Uterus (tissue), 4 donors: ENCODE measurements at places on chromosomes 3 and 15.

DNA sequence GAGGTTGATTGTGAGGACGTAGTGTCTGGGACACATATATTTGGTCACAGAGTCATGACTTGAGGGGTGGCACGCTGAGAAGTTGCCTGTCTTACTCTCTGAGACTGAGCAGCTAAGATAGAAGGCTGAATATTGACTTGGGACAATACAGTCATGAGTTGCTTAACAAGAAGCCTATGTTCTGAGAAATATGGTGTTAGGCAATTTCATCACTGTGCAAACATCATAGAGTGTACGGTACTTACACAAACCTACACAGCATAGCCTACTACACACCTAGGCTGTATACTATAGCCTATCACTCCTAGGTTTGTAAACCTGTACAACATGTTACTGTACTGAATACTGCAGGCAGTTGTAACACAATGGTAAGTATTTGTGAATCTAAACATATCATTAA, 30.3 kb upstream of the SPESP1 start:
- DNase-seq, result no peak

GRCh38 chr15:47404877-47405276, 312.4 kb upstream of the SEMA6D start:
- no peak for DNase-seq

- DNase-seq, result no peak
These were observed at the start of gene EPB42 for GRCh38 chr15:43220991-43221403. TSS of gene EPB42 (minus strand) at chr15:43221018. CDS start at chr15:43220825, 193 bp downstream.

DNA sequence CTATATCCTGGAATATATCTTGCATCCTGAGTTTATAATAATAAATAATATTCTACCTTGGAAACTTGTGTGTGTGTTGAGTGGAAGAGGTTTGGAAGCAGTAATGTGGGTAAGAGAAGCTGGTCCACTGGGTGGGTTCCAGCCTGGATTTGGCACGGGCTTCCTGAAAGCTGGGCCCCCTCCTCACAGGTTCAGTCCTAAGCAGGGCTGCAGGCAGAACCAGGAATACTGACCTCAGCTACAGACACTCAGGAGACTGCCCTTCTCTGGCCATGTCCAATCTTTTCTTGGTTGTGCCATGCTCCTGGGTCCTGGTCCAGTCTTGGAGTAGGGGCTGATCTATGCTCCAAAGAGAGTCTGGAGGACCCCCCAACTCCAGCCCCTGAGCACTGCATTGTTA, 4.5 kb downstream of the MYD88 start:
- DNase-seq, result no peak

GRCh38 chr3:78003090-78003489, 963.2 kb downstream of the ROBO2 start:
- DNase-seq, result no peak

DNA sequence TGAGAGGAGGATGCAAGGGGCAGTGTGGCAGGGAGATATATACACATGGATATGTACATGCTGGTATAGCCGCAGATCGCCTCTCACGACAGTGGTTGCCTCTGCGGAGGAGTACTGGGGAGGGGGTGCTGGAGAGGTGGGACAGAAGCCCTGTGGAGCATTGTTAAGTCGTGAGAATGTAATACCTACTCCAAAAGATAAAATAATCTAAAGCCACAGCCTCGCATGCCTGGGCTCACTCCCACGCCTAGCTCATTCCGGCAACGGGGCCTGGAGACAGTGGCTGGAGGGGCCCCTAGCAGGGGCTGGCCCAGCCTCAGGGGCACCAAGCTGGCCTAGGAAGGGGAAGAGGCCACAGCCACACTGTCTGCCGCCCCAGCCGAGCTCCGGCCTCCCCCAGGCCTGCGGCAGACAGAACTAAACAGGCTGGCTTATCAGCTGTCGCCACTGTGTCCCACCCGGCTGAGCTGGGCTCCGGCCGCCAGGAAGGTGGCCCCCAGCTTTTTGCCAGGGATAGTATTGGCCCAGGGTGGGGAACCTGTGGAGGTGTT, 65.1 kb upstream of the LCTL start:
- no peak for DNase-seq

DNA sequence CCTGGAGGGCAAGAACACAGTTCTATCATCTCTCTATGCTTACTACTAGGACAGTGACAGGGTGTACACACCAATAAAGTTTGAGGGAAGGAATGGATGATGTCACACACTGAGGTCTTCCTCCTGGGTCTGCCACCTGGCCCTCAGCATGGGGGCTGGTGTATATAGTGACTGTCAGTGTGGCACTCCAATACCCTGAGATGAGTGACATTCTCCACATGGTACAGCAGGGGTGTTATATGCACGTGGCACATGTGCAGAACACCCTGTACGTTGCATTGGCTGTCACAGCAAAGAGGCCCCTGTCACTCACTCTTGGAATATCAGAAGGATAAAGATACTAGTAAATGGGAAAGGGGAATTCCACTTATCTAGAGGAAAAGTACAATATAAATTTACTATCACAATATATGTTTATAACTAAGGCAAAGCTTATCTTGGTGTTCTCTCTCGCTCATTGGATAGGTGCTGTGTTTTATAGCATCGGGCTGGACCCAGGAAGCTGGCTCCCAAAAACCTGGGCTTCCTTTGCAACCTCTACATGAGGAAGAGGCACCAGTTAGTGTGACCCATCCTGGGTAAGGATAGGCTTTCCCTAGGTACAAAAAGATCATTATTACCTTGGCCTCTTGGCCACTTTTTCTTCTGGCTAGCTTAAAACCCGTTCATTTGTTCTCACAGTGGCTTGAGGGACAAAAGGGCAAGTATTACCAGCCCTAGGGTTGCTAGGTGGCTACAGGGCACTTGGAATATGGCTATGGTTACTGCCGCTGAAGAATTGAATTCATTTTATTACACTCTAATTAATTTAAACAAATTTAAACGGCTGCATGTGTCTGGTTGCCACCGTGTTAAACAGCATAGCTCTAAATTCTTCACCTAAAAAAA, 54.8 kb upstream of the HES1 start:
- no peak for DNase-seq

DNA sequence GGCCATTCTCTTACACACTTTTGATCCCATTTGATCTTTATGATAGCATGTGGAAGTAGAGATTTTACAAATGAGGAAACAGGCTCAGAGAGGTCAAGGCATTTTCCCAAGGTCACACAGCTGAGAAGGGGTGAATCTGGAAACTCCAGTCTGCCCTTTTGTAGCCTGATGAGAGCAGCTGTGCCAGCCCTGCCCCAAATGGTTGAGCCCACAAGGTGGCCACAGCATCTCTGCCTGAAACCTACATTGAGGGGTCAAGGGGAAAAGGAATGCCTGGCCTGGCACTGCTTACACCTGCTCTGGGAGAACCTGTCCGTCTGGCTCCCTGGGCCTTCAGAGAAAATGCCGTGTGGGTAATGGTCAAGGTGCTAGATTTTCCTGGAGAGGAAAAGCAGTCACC, 200.2 kb upstream of the LINGO1 start:
- DNase-seq, result no peak

DNA sequence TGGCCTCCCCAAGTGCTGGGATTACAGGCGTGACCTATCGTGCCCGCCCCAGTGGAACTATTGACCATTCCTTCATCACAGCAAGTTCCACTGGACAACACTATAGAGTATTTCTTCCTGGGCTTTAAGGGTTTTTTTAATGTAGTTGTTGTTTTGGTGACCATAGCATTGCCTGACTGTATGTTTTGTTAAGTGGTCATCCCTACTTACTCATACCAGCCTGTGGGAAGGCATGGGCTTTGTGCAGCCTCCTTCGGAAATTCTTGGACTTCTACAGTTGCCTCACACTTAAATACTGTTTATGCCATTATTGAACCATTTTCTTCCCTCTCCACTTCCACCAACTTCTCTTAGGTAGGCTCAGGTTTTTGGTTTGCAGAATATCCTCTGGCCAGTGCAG, 19.9 kb upstream of the ALPK3 start:
- DNase-seq, result no peak

GRCh38 chr3:124483915-124484470, 246.3 kb upstream of the UMPS start:
- DNase-seq, result no peak

DNA sequence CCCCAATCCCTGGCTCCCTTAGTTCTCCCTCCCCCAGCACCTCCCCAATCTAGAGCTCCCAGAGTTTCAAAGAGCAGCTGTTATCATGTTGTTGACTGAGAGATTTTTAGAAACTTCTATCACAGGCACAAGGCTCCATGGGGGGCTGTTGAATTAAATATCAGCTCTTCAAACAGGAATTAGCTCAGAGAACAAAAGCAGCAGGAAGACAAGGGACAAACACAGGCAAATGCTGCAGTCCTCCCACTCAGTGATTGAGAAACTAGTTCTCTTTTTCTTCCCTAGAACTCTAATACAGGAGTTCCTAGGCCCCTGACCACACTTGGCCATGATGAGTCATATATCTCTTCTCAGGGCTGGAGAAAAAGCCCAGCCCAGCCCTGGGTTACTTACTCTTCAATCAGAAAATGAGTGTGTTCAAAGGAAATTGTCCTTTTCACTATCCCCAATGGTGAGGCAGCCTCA, 262.1 kb downstream of the IGSF11 start:
- no peak for DNase-seq

DNA sequence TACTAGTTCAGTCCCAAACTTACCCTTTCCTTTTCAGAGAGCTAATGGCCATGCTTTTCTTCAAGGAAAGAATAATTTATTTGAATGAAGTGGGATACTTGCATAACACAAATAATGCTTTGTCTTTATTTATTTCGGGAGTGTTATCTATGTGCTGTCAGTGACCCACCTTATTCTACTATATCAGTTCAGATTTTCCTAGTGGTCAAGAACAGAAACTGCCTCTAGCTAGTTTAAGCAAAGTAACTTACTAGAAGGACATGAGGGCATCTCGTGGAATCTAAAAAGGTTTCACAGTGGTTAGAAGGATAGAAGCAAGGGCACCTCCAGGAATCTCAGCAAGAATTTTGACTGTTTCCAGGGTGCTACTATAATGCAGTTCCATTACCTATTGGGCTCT, 3.8 kb upstream of the TIMMDC1 start:
- no peak for DNase-seq

DNA sequence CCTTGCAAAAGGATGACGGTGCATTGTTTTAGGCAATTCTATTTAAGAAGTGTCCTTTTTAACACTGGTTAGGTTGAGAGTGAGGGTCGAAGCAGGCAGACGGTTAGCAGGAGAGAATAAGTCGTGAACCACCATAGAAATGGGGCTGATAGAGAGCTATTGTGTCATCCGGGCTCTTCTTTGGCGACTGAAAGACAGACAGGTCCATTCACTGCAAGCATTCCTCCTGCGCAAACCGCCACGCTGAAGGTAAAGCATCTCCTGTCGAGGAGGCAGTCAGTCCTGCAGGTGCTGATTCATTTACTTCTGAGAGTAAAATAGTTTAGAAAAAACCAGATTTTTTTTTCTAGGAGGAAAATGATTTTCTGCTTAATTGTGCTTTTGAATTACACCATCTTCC, 1002.8 kb upstream of the NR2F2 start:
- DNase-seq, result no peak

DNA sequence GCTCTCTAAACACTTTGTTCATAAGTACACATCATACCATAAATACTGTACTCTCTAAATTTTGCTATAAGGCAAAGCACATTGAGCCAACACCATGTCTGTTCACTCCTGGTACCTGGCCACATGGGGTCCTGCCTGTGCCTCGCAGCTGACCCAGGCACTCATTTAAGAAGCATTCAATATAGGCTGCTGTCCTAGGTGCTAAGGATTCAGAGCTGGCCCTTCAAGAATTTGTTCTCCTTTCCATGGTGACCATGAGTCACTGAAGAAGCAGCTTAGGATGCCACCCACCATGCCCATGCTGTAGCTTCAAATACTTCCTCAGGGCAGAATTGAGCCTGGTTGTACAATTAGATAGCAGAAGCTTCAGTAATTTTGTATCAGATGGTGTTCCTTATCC, 119.2 kb upstream of the ZBED2 start:
- DNase-seq, result no peak

- DNase-seq, result no peak
These were observed 18.3 kb downstream of the TPRA1 start for GRCh38 chr3:127572186-127572585.

GRCh38 chr15:39191871-39192291, 389.0 kb upstream of the THBS1 start:
- no peak for DNase-seq

DNA sequence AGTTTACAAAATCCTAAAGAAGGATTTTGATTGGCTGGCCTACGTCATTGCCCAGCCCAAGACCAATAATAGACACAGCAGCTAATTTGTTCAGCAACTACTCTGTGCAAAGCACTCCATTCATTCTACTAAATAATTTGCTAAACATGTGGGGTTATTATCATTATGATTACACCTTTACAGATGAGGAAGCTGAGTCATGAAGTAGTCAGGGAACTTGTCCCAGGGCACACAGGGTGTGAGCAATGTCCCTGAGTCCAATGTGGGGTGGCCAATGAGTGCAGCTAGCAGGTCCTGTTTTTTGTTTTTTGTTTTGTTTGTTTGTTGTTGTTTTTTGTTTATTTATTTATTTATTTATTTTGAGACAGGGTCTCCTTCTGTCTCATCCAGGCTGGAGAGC, 183.6 kb downstream of the ABHD5 start:
- no peak for DNase-seq

- DNase-seq, result no peak
These were observed 563.0 kb upstream of the CCDC54 start for GRCh38 chr3:106814231-106814630.

DNA sequence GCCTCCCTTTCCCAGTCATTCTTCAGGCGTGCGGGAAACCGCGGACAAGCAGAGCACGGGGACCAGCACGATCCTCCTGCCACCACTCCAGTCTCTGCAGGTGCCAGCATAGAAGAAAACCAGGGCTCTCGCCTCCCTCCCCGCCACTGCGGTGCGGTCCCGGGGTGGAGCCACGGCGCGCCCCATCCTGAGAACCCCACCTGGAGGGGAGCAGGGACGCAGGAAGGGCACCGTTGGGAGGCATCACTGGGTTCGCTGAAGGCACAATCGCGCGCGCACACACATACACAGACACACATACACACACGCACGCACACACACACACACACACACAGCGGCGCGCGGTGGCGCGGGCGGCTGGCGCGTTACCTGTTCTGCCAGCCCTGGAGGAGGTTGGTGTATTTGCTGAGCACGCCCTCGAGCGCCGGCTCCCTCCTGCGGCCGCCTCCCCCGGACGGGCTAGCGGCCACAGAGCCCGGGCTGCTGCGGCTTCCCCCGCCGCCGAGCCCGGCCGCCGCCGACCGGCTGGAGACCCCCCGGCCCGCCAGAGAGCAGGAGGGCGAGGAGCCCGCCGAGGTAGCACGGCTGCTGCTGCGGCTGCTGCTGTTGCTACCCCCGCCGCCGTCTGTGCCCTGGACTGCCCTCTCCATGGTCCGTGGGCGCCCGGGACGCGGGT, 394 bp downstream of the OSBPL10 start:
- DNase-seq, result peak; percentile 53

GRCh38 chr15:70086636-70087035, 11.1 kb downstream of the TLE3 start:
- no peak for DNase-seq

GRCh38 chr3:851098-851790, 241.6 kb upstream of the CNTN6 start:
- no peak for DNase-seq
